Left renal pelvis (tissue), 4 donors: ENCODE measurements at places on chromosomes 6 and 20. TPM values are rescaled to one million over a fixed set of nuclear protein-coding genes. Genes with fewer than 3 reads are reported as not detected.

- peak; percentile 55 for DNase-seq
Observed at GRCh38 chr6:72411872-72412708, 209.8 kb upstream of the KCNQ5 start.

DNA sequence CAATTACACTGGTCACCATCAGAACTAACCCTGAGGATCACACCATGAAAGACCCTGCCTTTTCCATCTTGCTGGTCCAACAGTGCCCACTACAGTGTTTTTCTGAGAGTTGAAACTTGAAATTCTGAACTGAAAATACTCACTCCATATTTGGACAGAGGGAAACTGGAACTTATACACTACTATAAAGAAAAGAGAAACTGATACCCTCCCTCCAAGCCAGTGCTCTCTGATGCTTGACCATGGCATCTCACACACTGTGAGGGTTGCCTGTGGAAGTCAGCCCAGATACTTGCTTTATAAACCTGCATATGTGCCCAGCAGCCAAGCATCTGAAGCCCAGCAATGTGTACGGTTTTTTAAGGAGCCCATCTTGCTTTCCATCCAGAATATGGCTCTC is 108.7 kb downstream of the FOXA2 start:
- no peak for DNase-seq

- DNase-seq, result no peak
Observed at GRCh38 chr20:25989196-25989595, 292.5 kb upstream of the ZNF337 start.

Gene ISM1
- 3.6 TPM for polyA plus RNA-seq

Gene KCNQ2
- polyA plus RNA-seq, result 9.0 TPM

Gene ESR1
- 1.2 TPM for polyA plus RNA-seq

Gene ADGRF4
- polyA plus RNA-seq, result 0.26 TPM
